ENCODE measurements at places on chromosomes 3 and 15.

- no peak for DNase-seq
Observed at GRCh38 chr15:58608711-58609110, 140.8 kb downstream of the ADAM10 start.

DNA sequence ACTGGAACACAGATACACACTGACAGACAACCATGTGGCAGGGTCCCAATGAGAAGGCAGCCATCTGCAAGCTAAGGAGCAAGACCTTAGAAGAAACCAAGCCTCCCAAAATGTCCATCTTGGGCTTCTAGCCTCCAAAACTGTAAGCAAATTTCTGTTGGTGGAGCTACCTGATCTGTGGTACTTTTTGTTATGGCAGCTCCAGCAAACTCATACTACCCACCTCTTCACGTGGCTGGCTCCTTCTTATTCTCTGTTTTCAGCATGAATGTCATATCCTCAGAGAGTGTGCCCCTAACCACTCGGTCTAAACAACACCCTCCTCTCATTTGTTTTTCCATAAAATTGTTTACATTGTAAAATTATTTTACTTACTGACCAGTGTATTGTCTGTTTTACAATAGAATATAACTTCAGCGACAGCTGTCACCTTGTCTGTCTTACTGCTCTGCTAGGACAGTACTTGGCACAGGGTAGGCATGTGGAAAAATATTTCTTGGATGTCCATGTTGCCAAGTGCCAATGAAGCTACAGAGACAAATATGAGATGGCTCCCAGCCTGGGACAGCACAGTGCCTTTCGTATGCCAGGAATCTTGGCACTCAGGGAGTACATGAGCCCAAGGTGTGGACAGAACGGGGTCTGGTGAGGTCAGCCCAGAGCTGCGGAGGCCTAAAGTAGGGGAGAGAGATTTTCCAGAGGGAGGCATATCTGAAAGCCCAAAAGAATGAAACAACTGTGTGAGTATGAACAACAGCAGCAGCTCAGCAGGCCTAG is 17.4 kb upstream of the SLC25A36 start:
- no peak for DNase-seq

DNA sequence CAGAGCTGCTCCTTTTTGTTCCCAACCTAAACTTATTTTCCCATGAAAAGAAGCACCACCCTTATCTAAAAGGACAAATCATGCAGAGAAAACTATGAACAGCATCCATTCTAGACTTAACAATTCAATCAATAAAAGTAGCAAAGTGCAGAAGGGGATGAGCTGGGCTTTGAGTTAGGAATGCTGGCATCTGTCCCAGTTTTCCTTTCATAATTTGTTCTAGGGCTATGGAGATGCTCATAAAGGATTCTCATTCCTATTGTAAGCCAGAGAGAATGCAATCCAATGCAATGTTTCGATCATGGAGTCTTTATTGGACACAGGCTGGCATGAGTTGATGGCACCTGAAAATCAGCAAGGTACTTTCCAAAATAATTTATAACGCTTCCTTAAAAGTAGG is 330.6 kb downstream of the VPS13C start:
- no peak for DNase-seq

GRCh38 chr3:190012784-190013183 is 107.9 kb downstream of the P3H2 start:
- DNase-seq, result no peak

DNA sequence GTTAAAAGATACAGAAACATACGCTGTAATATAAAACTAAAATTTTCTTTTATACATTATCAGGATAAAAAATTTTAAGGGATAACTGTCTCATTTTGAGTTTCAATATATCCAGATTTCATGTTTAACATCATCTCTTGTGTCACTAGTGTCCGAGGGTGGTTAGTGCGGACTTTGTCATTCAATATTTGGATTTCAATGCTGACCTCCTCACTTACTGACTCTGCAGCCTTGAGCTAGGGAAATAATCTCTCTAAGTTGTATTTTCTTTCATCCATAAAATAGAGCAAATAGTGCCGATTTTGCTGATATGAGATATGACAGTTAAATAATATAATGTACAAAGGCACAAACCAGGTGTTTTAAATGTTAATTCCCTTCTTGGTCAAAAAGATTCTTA is 203.2 kb downstream of the CPNE4 start:
- DNase-seq, result no peak

- no peak for DNase-seq
Observed at GRCh38 chr3:52240059-52240885, 1.3 kb upstream of the TWF2 start.

DNA sequence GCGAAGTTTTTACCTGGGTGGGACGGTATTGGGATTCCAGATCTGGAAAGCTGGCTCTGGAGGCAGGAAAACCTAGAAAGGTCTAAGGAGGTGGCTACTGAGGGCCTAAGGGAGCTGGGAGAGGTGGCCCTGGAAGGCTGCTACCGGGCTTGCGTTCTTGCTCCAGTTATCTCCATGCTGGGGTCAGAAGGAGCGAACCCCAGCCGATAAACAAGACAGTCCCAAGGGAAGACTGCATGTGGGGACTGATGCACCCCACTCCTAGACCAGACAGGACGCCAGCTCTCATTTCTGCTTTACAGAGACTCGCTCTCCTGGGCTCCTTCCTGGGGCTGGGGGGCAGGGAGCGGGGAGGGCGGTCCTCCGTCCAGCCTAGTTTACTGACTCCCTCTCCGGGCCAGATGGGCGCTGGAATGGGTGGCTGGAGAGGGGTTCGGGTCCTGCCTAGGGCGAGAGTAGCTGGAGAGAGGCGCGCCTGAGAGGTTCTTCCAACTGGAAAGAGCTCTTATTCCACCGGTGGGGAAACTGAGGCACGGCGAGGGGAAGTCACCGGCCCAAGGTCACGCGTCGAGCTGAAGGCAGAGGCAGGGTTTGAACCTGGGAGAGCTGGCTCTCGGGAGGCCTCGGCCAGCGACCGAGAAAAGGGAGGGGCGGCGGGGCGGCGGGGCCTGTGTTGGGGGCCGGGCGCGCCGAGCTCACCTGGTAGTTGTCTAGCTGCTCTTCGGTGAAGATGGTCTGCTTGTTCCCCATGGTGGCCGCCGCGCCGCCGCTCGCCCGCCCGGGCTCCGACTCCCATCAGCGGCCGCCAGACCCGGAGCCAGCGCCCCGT is 565 bp downstream of the CIB2 start:
- no peak for DNase-seq
